Stimulated activated CD4-positive, alpha-beta T cell treated with anti-CD3 and anti-CD28 coated beads, Interleukin-2, amount 100 ng/mL, for 24 hours (primary cell): ENCODE measurements at places on chromosomes 13 and 19.

DNA sequence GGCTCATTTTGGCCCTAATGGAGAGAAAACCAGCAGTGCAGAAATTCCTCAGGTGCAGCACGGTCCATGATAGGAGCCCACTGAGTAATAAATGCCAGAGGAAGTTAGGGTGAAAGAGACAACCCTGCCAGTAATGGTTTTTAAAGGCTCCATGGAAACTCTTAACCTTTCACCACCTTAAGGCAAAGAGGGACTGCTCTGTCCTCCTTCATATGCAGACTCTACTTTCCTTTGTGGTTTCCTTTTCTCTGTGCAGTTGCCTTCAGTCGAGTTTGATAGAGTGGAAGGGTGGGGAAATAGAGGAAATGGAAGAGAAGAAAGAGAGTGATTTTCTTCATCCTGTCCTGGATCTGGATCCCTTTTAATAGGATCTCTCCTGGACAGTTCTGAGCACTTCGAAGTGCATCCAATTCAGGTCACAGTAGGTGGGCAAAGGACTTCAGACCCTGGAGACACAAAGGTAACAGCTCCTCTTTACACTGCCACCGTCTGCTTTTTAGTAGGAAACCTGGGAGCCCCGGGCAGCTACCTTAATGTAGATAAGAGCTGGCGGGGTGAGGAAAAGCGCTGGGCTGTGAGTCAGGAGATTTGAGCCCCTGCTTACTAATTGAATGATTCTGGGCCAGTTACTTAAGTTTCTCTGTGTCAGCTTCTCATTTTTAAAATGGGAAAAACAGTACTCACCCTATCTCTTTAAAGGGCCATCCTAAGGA lies 294.8 kb downstream of the KCNRG start:
- DNase-seq: no peak

GRCh38 chr19:58059003-58059670 lies at the start of gene ZNF135:
Gene ZNF135 (plus strand): TSS chr19:58059282. CDS start chr19:58060003, 721 bp downstream.
- DNase-seq: peak; percentile 62

DNA sequence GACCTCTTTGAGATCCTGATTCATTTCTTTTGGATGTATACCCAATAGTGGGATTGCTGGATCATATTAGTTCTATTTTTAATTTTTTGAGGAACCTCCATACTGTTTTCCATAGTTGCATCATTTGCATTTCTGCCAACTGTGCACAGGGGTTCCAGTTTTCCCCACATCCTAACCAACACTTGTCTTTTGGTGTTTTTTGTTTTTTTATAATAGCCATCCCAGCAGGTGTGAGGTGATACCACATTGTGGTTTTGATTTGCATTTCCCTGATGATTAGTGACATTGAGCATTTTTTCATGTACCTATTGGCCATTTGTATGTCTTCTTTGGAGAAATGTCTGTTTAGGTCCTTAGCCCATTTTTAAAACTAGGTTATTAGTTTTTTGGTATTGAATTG lies 18.8 kb upstream of the GPR183 start:
- no peak for DNase-seq

GRCh38 chr19:9797871-9798270 lies 21.0 kb downstream of the FBXL12 start:
- DNase-seq: no peak

GRCh38 chr19:35168196-35168595 lies 13.7 kb downstream of the FXYD5 start:
- no peak for DNase-seq
